ENCODE measurements at places on chromosomes 11 and 22.

DNA sequence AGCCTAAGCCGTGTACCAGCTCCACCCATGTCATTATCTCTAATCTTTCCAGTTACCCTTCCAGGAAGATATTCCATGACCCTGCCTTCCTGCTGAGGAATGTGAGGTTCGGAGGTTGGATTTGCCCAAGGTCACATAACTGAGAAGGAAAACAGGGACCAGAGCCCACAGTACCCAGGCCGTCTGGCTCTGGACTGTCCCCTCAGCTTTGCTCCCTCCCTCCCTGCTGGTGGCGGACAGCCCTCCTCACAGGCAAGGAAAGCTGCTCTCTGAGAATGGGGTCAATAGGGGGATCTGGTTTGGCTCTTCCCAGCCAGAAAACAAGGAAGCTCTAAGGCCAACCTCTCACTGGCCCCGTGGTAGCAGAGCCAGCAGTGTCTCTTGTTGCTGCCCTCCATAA lies 63.3 kb downstream of the SYN3 start:
- DNase-seq, result no peak

DNA sequence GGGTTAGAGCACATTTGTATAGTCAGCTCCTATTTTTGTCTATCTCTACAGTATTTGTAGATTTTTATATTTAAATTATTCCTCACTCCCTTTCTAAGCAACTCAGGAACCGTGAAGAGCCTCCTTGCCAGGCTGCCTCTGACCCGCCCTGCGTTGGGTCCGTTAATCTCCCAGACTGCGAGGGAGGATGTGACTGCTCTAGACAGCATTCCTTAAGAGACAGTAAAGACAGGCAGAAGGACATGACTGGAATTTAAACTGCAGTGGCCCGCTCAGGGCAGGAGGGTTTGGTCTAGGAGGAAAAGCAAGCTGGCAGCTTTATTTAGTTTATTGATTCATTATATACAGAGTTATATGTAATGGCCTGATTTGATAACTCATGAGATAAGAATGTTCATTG lies 413.7 kb downstream of the TMEM135 start:
- DNase-seq, result no peak

DNA sequence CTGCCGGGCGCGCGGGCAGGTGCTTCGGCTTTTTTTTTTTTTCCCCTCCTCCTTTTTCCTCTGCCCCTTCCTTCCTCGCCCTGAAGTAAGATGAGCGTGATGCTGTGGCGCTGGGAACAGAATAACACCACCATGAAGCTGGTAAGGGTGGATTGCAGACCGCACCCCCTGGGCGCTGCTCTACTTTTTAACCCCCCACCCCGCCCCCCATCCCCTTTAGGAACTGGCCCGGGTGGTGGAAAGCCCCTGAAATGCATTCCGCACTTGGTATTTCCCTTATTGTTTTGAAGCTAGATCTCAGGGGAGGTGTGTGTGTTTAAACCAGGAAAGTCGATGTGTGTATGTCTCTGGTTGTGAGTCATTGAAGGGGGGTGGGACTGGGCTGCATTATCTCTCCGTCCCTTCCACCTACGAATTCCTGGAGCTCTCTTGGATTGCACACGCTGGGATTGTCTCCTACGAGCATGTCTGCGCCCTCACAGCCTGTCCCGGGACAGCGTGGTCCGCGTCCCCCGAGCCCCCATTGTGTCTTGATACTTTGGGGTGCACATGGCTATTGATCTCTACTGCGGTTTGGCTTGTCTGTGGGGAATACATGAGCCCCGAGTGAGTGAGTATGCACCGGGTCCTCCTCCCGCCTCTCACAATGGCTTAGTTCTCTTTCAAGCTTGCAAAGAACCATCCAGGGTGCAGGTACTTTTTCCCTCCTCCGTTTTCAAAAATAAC lies 64.9 kb downstream of the NAV2 start:
- DNase-seq, result no peak

DNA sequence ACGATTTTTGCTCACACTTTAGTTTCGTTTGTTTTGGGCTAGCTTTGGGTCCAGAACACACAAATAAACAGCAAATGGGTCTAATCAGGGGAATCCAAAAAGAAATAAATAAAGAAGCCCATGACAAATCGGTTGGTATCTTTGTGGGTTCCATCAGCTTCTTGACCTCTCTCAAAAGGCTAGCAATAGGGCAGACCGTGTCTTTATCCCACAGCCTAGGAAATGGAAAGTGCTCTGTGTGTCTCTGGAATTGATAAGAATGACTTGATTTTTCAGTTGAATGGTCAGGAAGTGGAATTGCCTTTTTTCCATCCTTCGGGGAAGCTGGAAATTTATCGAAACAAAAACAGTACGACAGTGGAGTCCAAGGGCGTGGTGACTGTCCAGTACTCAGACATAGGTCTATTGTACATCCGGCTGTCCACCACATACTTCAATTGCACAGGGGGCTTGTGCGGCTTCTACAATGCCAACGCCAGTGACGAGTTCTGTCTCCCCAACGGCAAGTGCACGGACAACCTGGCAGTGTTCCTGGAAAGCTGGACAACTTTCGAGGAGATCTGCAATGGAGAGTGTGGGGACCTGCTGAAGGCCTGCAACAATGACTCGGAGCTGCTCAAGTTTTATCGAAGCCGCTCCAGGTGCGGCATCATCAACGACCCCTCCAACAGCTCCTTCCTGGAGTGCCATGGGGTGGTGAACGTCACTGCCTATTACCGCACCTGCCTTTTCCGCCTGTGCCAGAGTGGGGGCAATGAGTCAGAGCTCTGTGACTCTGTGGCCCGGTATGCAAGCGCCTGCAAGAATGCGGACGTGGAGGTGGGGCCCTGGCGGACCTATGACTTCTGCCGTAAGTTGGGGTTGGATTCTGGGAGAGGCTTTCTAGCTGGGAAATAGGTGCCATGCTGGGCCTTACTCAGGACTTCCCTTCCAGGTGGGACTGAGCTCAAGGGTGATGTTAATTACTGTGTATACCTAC lies 28.6 kb downstream of the TECTA start:
- DNase-seq, result no peak

DNA sequence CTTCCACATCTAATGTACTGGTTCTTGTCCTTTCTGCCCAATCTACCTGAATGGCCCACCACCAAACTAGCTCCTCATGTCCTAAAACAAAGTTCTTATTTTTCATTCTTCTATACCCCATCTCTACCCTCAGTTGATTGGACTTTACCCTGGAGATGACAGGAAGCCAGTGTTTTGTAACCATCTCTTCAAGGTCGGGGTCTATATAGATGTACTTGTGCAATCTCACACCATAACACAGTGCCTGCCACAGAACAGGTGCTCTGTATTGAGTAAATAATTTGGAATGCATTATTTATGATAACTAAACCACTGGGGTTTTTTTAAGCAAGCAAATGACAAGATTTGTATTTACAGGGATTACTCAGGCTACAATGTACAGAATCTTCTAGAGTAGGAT lies 76.7 kb upstream of the FAM181B start:
- no peak for DNase-seq

GRCh38 chr11:1483445-1483961 lies 3.1 kb downstream of the MOB2 start:
- DNase-seq, result no peak

- DNase-seq, result no peak
These were observed 14.9 kb upstream of the SOX10 start for GRCh38 chr22:37999236-37999635.

- no peak for DNase-seq
These were observed 9.3 kb downstream of the HINFP start for GRCh38 chr11:119130662-119131061.

- DNase-seq, result peak; percentile 20
These were observed 40.0 kb downstream of the TPCN2 start for GRCh38 chr11:69088676-69089146.

- no peak for DNase-seq
These were observed 27.5 kb downstream of the ZBTB16 start for GRCh38 chr11:114087025-114087424.

- no peak for DNase-seq
These were observed 55.0 kb upstream of the PHOX2A start for GRCh38 chr11:72298931-72299330.

DNA sequence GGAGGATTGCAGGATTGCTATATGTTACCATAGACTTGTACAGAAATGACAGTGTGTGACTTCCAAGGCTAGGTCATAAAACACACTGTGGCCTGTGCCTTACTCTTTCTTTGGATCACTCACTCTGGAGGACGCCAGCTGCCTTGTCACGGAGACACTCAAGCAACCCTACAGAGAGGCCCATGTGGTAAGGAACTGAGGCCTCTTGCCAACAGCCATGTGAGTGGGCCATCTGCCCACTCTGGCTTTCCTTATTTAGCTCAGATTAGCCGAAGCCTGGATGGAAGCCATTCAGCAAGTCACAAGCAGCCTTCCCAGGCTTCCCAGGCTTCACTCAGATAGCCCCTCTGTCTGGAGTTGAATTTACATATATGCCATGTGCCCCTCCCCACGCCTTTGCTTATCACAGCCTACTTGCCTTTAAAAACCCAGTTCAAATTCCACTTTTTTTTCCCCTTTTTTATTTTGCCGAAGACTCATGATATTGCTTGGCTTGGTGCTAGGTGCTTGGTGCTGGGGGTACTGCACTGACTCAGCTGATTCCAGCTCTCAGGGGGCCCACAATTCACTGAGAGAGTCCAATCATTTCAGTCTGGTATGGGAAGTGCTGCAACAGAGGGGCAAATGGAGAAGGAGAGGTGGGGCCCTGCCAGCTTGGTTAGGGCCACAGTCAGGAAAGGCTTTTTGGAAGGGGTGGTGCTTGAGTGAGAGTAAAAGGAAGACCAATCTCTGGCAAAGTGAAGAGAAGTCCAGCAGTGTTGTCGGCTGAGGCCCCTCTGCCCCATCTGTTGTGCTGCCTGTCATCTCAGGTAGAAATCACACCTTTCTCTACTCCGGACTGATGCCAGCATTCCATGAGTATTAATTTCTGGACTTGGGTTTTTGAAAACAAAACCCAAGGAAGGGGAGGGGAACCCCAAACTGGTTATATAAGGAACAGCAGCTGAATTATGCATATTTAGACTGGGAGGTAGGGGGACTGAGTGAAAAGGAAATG lies 14.5 kb upstream of the P4HA3 start:
- DNase-seq, result no peak

- DNase-seq, result no peak
These were observed 30.6 kb downstream of the SREBF2 start for GRCh38 chr22:41863472-41863871.

DNA sequence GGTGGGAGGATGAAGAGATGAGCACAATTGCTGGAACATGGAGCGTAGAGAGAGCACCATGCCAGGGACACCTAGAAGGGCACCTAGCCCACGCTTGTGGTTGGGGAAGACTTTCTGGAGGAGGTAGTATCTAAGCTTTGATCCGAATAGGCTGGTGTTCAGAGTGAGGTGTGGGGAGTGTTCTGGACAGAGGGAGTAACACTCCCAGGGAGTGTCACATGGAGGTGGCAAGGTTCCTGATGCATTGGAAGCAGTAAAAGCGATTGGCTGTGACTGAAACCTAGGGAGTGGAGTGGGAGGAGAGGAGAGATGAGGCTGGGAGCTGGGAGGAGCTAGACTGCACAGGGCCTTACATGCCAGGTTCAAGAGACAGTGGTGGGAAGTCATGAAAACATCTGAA lies 188.0 kb upstream of the NCAM1 start:
- no peak for DNase-seq

DNA sequence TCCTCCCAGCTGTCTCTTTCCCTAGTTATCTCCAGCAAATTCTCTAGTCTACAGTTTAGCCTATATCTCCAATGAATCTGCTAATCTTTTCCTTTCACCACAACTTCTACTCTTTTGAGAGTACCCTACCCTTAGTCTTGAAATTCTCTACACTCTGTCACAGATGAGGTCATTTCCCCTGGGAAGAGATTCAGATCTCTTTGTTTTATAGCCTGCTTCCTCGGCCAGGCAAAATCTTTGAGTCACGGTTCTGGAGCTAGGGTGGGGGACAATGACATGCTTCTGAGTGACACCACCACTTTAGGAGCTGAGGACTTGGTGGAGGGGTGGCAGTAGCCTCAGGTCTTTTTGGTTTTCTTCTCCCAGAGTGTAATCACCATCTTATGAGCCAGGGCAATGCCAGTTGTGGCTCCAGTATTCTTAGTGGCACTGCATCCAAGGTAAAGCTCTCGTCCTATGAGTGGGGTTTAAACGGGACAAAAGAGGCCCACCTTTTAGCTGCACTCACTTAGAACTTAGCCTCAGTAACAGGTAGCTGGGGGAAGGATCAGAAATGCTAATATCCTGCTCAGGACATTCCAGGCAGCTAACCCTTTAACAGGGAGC lies 98.5 kb upstream of the RRM1 start:
- no peak for DNase-seq

GRCh38 chr22:46911346-46911745 lies 148.9 kb downstream of the TBC1D22A start:
- DNase-seq, result no peak

DNA sequence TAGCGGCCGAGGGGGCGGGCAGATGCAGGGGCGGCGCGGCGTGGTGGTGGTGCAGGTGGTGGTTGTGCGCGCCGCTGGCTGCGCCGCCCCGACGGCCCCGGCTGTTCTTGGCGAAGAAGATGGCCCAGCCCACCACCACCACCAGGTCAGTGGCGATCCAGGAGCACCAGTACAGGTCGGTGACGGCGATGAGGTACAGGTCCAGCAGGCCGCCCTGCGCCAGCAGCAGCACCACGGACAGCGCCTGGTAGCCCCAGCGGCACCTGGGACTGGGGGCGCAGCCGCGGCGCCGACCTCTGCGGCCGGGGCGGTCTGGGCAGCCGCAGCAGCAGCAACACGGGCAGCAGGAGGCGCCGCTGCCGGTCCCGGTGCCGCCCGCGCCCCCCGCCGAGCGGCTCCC lies 879 bp downstream of the TMEM121B start:
- DNase-seq, result no peak

DNA sequence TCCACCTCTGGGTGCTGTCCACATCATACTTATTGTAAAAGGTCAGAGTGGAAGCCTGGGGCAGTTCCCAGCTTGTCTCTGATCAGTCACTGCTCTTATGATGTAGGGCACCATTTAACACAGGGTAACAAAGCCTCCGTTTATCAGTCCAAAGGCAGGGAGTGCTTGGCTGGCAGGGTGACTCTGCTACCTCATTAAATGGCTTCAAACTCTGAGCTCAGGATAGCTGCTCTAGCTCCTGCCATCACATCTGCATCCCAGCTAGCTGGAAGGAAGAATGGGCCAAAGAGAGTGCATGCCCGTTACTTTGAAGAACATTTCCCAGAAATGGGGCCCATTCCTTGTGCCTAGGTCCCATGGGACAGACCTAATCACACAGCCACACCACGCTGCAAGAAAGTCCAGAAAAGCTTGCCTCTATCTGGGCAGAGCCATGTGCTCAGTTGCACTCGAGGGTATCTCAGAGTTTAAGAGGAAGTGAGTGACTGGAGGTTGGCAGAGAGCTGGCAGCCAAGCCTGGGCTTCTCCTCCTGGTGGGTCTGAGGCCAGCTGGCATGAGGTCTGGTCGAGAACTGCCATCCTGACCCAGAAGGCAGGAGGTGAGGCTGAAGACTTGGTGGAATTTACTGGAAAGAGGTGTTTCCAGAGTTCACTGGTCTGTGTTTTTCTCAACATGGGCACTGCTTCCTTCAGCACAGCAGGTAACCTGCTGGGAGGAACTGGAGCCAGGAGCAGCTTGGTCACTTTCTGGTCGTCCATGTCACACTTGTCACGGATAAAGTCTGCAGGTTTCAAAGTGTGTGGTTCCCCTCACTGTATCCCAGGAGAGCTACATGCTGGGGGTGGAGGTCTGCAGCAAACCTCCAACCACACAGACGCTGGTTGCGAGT lies 935.7 kb downstream of the BRD1 start:
- DNase-seq, result no peak
